ENCODE measurements at places on chromosomes 2 and 18.

GRCh38 chr2:235984552-235984951 lies 183.6 kb downstream of the GBX2 start:
- DNase-seq: no peak

- DNase-seq: no peak
These were observed 126.2 kb downstream of the METTL8 start for GRCh38 chr2:171307560-171307959.

- peak; percentile 58 for DNase-seq
These were observed 34.7 kb downstream of the RALB start for GRCh38 chr2:120287183-120288015.

- peak; percentile 95 for DNase-seq
These were observed 135.5 kb upstream of the CXCR4 start for GRCh38 chr2:136253288-136254004.

DNA sequence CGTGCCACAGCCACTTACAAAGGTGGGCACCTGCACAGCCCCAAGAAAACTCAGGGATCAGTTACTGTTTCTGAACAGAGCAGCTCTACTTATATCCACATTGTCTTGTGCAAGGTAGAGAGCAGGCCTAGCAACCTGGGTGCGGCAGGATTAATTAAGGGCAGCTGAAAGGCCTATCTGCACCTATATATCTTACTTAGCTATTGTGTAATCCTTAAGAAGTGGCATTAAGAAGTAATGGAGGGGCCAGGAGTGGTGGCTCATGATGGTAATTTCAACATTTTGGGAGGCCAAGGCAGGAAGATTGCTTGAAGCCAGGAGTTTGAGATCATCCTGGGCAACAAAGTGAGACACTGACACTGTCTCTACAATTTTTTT lies 12.8 kb upstream of the ARL5A start:
- no peak for DNase-seq

Measured in suppressor macrophage (primary cell).